ENCODE measurements at places on chromosomes 2 and 18.

GRCh38 chr2:69177785-69178636 lies 165.0 kb downstream of the ANTXR1 start:
- DNase-seq: no peak

DNA sequence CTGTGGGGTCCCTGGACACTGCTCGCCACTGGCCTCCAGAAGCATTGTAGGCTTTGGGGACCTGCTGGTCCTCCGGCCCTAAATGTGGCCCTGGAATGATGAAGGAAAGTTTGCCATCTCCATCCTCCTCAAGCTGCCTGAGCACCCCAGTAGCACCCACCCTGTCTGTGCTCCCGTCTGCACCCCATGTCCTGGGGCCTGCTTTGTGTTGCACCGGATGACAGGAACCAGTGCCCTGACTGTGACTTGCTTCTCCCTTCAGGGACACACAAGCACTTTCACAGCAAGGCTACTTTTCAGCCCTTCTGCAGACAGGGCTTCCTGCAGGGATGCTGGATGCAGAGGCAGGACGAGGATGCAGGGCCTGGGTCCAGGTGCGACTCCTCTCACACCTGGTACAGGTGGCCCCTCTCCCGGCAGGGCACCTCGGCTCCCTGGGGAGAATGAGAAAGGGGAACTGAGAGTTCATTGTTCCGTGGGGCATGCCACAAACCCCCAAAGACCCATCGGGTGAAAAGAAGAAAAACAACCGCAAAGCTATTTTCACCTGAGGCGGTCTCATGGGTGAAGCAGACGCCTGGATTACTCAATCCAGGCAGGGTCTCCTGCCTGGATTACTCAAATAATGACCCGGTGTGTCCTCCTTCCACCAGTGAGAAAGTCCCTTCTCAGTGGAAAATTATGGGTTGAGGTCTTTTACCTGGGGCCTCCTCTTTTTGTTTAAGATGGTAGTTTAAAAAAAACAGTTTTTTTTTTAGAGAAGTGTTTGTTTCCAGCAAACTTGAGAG lies 74.9 kb downstream of the LONRF2 start:
- DNase-seq: no peak

- DNase-seq: no peak
These were observed 70.3 kb downstream of the ANTXR1 start for GRCh38 chr2:69083235-69083748.

DNA sequence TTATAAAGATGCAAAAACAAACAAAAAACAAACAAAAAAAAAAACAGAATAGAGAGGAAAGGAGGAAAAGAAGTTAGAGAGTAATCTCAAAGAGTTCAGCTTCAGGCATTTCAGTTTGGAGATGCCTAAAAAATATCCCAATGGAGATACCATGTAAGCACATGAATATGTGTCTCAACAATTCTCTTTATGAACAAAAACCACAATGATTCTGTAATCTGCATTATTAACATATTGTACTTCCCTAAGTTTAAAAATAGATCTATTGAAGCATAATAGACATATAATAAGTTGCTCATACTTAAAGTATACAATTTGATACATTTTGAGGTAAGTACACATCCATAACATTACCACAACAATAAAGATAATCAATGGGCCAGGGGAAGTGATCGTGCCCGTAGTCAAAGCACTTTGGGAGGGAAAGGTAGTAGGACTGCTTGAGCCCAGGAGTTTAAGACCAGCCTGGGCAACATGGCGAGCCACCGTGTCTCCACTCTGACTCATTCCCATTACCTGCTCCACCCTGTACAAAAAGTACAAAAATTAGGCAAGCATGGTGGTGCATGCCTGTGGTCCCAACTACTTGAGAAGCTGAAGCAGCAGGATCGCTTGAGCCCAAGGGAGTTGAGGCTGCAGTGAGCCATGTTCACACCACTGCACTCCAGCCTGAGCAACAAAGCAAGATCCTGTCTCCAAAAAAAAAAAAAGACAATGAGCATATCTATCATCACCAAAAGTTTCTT lies 158.9 kb downstream of the ATAD2B start:
- DNase-seq: no peak

GRCh38 chr2:74026687-74027241 lies 42.1 kb downstream of the TET3 start:
- no peak for DNase-seq

- DNase-seq: no peak
These were observed 12.7 kb upstream of the FHOD3 start for GRCh38 chr18:36284671-36285295.

- DNase-seq: no peak
These were observed 2.8 kb upstream of the PPP4R3B start for GRCh38 chr2:55620123-55620779.

- no peak for DNase-seq
These were observed 15.8 kb downstream of the ITGA4 start for GRCh38 chr2:181472990-181473389.

GRCh38 chr2:165815299-165816141 lies 21.5 kb upstream of the GALNT3 start:
- DNase-seq: no peak

All from stimulated activated CD8-positive, alpha-beta memory T cell treated with anti-CD3 and anti-CD28 coated beads, Interleukin-15, amount 100 ng/mL, for 1 hour (primary cell).